ENCODE measurements at places on chromosomes 16 and 17.

DNA sequence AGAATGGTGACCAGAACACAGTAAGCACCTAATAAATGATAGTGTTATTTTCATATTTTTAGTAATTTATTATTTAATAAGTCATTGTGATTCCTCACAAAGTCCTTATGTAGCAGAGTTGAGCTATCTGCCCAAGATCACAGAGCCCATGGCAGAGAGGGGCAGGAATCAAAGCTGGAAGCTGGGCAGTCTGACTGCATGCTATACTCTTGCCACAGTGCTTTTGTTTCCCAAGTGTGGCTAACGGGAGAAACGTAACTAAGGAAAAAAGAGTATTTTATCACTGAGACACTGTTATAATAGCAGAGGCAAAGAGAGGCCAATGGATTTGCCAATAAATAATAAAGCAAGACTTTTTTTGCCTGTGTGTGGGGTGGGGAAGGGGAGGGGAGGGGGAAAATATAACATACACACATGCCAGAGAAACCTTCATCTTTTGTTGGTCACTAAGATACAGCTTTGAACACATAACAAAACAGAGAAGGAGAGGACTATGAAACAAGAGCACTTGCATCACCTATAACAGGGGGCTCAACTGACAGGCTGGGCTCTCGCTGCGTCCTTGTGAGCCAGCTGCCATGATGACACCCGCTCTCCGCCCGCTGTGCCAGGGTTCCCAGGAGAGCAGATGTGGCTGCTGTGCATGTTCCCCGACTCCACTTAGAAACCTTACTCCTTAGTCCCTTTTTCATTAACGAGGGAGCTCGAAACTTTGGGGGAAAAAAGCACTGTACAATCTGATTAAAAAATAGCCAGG, 10.1 kb downstream of the CSNK2A2 start:
- no peak for DNase-seq

GRCh38 chr17:11823862-11824261, 173.4 kb downstream of the ZNF18 start:
- DNase-seq, result no peak

DNA sequence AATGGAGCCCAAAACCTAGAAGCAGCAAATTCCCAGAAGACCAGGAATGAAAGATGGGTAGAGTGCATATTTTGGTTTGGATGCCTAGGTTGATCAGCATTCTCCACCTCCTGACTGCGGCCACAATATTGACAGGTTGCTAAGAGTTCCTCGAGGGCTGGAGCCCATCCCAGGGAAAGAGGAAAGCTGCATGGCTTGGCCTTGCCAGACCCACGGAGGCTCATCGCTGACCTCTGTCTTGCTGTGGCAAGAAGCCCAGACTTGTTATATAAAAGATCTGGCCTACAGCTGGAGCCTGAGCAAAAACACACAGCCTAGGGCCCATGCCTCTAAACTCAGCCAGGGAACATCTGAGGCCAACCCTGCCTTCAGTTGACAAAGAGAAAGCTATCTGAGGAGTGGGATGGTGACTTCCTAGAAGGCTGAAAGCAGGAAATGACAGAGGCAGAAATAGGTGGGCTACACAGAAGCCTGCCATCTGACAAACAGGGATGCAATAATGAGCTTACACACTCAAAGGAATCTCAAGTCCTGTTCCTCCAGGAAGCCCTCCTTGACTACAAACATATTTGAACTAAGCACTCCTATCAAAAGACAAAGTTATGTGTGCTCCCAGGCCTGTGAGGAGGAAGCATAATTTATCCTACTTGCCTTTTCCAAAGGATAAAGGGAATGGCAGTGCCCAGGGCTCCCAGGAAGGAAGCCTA, 22.5 kb upstream of the SLC35B1 start:
- DNase-seq, result peak; percentile 84

DNA sequence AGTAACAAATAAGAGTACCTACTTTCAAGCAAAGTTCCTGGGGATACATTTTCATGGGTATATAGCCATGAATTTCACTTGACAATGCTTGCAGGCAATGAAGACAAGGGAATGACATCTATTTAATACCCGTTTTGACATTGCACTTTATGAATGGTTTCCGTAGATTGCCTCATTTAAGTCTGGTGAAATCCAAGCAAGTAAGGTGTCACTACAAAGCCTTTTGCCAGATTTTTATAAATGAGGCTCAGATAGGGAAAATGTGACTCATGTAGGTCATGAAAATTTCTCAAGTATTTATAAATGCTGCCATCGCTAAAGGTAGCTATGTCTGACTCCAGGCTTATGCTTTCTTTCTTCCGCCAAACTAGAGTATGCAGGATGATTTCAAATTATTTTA, 644.3 kb downstream of the CDH8 start:
- DNase-seq, result no peak

DNA sequence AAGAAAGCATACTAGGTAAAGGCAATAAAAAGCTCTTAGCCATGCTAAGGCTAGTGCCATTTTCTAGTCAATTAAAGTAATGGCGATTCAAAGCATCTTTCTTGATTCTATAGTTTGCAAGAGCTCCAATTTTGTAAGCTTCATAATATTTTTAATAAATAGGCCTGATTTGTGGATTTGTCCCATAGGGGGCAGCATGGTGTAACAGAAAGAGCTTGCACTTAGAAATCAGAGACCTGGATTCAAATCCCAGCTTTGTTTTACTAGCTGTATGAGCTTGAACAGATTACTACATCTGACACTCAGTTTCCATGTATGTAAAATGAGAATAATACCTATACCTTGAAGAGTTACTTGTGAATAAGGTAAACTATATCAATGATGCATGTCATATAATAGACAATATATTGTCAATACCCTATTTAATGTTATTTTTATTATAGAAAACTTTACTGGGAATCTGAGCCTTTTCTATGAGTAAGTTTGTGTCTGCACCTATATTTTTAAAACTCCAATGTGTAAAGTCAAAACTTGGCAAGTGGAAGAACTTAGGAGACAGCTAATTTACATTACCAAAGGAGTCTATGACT, 93.6 kb upstream of the NOG start:
- DNase-seq, result no peak

DNA sequence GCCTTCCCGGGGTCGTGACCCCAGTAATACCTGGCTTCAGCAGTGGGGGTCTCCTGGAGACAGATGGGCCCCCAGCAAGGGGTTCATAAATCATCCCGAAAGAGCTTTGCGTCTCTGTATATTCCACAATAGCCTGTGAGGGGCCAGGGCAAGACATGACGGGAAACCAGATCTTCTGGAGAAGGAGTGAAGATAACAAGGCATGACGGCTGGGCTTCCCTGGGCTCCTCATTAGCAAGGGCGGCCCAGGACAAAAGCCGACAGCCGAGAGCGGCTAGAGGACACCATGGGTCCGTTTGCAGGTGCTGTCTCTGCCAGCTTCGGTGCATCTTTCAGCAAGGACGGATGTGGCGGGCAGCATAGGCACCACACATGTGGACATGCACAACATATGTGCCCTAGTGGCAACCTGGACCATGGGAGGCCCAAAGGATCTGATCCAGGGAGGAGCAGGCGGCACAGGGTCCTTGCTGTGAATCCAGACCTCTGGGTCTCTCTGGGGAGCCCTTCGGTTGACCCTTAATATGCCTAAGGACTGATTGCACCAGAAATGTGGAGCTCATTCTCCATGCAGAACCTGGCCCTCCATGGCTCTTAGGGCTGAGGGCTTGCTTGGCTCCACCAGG, 136.9 kb upstream of the FOXF1 start:
- DNase-seq, result no peak

DNA sequence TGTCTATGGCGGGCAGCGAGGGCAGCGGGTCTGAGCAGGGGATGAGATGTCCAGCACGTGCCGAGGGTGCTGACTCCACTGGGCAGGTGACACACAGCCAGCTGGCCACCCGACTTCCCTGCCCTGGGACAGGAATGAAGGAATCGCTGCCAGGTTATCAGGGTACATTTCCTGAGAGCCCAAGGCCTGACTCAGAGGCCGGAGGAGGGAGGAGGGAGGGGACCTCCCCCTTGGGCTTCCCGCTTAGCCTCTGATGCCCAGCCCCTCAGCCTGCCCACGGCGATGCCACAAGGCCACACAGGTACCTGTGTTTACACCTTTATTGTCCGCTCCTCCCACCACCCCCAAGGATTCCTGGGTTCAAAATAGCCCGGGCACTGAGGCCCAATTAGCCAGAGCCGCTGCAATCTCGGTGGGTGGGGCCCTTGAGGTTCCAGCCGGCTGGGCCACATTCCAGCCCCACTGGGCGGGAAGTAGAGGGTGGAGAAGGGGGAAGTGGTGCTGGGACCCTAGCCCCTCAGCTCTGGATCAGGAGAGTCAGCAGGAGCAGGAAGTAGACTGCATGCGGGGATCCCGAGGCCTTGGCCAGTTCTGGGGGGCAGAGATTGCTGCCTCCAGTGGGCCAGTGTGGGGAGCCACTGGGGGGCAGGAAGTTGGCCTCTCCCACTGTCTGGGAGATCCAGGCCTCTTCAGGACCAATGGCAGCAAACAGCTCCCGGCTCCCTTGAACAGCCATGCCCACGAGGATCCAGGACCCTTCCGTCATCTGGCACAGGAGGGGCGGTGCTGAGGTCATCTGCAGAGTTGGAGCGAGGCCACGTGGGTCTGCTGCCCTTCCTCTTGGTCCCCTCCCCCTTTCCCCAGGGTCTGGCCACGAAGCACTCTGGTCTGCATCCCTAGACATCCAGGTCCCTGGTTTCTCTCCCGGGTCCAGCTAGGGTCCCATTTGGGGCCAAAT, 3.4 kb upstream of the PRSS8 start:
- DNase-seq, result no peak

DNA sequence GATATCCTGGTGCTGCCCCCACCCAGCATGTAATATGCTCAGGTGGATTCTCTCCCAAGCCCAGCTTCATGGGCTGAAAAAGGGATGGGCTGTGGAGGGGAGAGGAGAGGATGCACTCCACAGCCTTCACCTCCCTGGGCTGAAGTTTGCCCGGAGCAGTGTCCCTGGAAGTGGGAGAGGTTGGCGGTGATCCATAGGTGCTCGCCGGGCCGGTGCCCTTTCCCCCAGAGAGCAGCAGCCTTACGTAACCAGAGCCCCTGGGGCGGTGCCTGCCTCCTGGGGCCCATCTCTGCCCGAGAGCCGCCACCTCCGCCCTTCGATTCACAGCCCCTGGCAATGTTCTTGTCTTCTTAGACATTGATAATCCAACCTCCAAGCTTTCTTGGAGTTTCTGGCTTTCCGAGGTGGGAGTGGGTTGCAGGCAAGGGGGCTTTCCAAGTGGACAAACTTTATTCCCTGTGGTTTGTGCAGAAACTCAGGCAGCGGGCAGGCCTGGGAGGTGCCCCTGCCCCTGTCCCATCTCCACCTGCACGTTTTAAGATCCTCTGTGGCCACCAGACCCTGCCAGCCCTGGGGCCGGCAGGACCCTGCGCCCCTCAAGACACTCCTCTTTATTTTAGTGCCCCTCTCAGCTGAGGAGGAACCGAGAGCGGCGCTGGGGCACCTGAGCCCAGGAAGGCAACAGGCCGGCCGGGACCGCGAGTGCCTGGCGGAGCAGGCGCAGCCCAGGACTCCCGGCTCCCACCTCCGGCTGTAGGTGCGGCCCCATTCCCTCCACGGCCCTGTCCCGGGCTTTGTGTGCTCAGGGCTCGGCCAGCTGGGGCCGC, 3.1 kb upstream of the WDR90 start:
- no peak for DNase-seq

GRCh38 chr17:38883592-38884526, 14.0 kb downstream of the LASP1 start:
- DNase-seq, result no peak

GRCh38 chr16:10387188-10387617, 1.3 kb downstream of the ATF7IP2 start:
- DNase-seq, result no peak

GRCh38 chr16:13438064-13438463, 481.9 kb upstream of the ERCC4 start:
- DNase-seq, result no peak

- DNase-seq, result no peak
These were observed 8.5 kb upstream of the IL17C start for GRCh38 chr16:88629835-88630234.

GRCh38 chr16:57747496-57747895, 11.9 kb downstream of the KATNB1 start:
- DNase-seq, result no peak

GRCh38 chr16:83932955-83933673, 19.9 kb upstream of the OSGIN1 start:
- no peak for DNase-seq

- DNase-seq, result no peak
These were observed 119.1 kb downstream of the FTO start for GRCh38 chr16:53822936-53823529.

DNA sequence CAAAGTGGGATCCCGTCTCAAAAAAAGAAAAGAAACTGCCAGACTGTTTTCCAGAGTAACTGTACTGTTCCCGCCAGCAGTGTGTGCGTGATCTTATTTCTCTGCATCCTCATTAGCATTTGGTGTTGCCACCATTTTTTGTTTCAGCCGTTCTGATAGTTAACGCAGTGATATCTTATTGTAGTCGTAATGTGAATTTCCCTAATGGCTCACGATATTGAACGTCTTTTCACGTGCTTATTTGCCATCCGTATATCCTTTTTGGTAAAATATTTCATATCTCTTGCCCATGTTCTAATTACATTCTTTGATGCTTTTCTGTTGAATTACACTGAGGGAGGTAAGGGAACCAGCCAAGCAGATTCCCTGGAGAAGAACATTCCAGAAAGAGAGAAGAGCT, 92.4 kb downstream of the SEC14L1 start:
- no peak for DNase-seq

- no peak for DNase-seq
These were observed 188.3 kb downstream of the ZFHX3 start for GRCh38 chr16:72859581-72859980.

- DNase-seq, result no peak
These were observed 6.4 kb downstream of the GPATCH8 start for GRCh38 chr17:44496815-44497214.

DNA sequence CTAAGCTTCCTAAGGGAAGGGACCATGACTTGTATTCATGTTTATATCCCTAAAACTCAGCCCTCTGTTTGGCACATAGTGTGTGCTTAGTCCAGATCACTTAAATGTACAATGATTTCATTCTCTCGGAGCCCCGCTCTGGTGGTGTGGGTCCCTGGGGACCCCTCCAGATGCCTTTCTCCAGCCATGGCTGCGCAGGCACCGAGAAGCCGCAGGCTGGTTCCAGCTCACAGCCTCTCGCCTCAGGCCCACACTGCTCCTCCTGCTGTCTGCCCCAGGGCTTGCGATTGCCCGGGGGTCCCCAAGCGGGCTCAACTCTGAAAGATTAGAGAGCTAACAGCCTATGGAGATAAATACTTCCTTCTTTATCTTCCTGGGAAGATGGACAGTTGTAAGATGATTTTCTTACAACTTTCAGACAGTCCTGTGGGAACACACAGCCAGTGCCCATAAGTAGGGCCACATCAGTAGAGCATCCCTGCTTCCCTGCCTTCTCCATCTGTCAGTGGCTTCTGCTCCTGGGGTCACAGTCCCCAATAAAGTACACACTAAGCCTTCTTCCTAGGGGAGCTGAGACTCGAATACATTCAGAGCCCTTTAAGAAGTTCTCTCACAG, 66.2 kb downstream of the CENPV start:
- DNase-seq, result no peak

GRCh38 chr16:75311383-75311938, 60.0 kb upstream of the BCAR1 start:
- no peak for DNase-seq

- no peak for DNase-seq
These were observed 43.4 kb downstream of the FBXL20 start for GRCh38 chr17:39357986-39358385.

Measured in left forelimb (tissue), 1 donor.